Tibial nerve (tissue), 4 donors: ENCODE measurements at places on chromosomes 2 and 18. TPM values are rescaled to one million over a fixed set of nuclear protein-coding genes. Genes with fewer than 3 reads are reported as not detected.

The DOK6 gene
- total RNA-seq: 6.8 TPM

The DNAJC10 gene
- 66.3 TPM for total RNA-seq

The GCKR gene
- total RNA-seq: not detected

The ACADL gene
- total RNA-seq: 45.3 TPM

The CD226 gene
- 0.84 TPM for total RNA-seq
